Smooth muscle cell of trachea (primary cell): ENCODE measurements at places on chromosomes 7 and 10. TPM values are rescaled to one million over a fixed set of nuclear protein-coding genes. Genes with fewer than 3 reads are reported as not detected.

Gene SEMA4G
- total RNA-seq: 1.0 and 2.3 TPM in 2 replicates

Gene EXOSC1
- 40.2 and 41.9 TPM in 2 replicates for total RNA-seq

Gene ZNF212
- total RNA-seq: 5.1 and 6.5 TPM in 2 replicates

Gene ZNF438
- total RNA-seq: 5.1 and 5.3 TPM in 2 replicates

Gene NUTM2E
- total RNA-seq: 0.15 TPM in 1 of 2 replicates, not detected in the other

Gene GHITM
- 208 and 214 TPM in 2 replicates for total RNA-seq

Gene GIMAP8
- total RNA-seq: 0.15 TPM in 1 of 2 replicates, not detected in the other

Gene GLRX3
- 106 and 131 TPM in 2 replicates for total RNA-seq

Gene CLDN3
- total RNA-seq: 0.33 TPM in 1 of 2 replicates, not detected in the other

Gene EPO
- total RNA-seq: not detected in 2 replicates

Gene LRRC72
- not detected in 2 replicates for total RNA-seq

Gene CRTAC1
- not detected in 2 replicates for total RNA-seq

Gene CLCN1
- not detected in 2 replicates for total RNA-seq

Gene PARD3
- 36.8 and 44.8 TPM in 2 replicates for total RNA-seq

Gene AKR1C2
- 51.9 and 62.1 TPM in 2 replicates for total RNA-seq

Gene AKR1D1
- not detected in 2 replicates for total RNA-seq

Gene GFRA1
- 0.15 and 0.50 TPM in 2 replicates for total RNA-seq

Gene TMEM229A
- not detected in 2 replicates for total RNA-seq

Gene VPS50
- 33.1 and 42.3 TPM in 2 replicates for total RNA-seq

Gene PODXL
- 0.99 and 1.2 TPM in 2 replicates for total RNA-seq

Gene PRSS37
- not detected in 2 replicates for total RNA-seq

Gene EN2
- not detected in 2 replicates for total RNA-seq

Gene CC2D2B
- under 0.01 TPM in 1 of 2 replicates, not detected in the other for total RNA-seq

Gene ANKRD7
- 1.7 and 3.8 TPM in 2 replicates for total RNA-seq

Gene SNX10
- 0.15 and 0.17 TPM in 2 replicates for total RNA-seq

Gene COBL
- total RNA-seq: under 0.01 TPM in 1 of 2 replicates, not detected in the other

Gene PLEKHA1
- total RNA-seq: 11.5 and 14.9 TPM in 2 replicates

Gene CHAT
- total RNA-seq: not detected in 2 replicates
